ENCODE measurements at places on chromosomes 1 and 21.

DNA sequence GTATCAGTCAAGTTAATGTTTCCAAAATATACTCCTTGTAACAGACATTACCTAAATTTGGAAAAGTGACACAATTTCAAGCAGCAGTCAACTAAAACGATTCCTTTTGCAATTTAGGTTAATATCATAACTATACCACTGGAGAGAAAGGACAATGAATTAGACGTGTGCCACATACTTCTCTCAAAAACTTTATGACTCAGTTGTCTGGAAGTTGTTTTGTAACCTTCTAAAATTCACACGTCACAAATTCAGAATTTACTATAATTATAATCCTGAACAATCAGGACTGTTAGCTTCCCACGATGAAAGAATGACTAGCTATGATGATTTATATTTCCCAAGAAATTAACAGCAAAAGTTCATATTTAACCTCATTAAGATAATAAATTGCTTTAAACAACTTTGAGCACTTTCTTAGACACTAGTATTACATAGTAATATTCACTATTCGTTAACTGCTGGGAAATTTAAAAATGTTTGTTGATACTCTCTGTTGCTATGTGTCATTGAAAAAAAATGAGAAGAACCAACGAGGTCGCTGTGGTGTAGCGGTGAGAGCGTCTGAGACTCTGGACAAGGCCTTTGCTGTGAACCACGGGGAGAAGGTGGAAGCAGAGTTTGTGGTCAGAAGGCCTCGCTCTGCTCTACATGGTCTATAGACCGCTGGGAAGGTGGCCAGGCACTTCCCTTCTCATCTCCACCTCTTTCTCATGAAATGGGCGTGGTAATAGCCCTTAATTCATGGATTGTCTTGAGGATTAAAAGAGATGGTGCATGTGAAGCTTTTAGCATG lies 27.9 kb upstream of the BATF3 start:
- no peak for DNase-seq

DNA sequence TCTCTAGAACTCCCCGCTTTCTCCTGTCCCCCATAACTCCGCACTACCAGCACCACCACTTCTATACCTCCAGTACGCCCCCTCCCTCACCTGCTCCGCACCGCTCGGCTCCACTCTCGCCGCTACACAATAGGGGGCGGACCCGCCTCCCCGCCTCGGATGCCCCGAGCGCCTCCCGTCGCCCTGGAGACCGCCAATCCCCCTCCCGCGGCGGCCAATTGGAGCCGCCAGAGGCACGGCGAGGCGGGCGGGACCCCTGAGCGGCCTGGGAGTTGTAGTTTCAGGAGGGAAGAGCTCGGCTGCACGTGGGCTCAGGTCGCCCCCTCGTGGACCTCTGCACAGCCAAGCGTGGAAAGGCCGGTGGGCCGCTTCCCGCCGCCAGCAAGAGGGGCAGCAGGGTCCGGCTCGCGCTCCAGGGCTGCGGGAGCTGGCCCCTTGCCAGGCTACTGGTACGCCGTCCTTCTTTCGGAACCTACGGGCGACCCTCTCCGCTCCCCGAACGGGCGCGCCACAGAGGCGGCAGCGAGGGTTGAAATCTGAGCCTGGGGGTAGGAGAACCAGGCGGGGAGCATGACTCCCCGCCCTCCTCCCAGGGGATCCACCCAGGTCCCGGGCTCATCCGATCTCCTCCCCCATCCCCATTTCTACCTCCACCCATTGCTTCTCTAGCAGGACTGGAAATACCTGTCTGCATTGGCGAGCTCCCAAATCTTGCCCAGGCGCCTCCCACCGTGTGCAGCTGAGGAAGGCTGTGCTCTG lies at the start of gene IGSF9:
Gene IGSF9, minus strand, starts transcription at position 131 of the 759 bp plus-strand sequence. CDS start 2,159 bp downstream, outside the sequence.
- peak; percentile 74 for DNase-seq

DNA sequence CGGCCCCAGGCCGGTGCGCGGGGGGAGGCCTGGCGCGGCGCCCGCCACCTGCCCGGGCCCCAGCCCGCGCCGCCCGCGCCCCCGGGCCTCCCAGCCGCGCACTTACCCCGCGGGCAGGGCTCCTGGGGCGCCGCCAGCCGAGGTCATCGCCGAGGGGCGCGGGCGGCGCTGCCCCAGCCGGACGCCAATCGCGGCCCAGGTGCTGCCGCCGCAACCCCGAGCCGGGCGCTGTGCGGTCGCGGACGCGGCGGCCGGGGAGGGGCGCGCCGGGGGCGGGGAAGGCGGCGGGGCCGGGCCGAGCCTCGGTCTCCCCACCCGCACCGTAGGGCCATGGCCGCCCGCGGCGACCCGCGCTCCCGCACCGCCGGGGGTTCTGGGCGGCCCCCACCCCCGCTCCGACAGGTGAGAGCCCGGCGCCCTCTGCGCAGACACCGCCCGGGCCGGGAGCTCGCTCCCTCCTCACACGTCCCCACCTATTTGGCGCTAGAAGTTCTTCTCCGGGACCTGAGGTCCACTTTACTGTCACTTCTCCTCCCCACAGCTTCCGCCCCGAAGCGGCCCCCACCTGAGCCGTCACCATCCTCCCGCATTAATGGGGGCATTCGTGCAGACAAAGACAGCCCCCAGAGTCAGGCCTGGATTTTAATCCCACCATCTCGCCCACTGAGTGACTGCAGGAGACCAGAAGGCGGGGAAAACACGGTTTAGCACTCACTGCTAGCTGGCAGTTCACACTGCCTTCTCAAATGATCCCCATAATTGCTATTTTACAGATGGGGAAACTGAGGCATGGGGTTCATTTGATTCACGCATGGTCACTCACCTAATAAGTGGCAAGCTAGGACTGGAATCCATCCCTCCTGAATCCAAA lies at the start of gene TTC39A:
Gene TTC39A, minus strand, starts transcription at position 232 of the 871 bp plus-strand sequence. Its CDS starts 85 bp downstream, at position 147.
- DNase-seq = peak; percentile 7

GRCh38 chr1:212699104-212699624 lies 476 bp downstream of the BATF3 start:
- peak; percentile 76 for DNase-seq

DNA sequence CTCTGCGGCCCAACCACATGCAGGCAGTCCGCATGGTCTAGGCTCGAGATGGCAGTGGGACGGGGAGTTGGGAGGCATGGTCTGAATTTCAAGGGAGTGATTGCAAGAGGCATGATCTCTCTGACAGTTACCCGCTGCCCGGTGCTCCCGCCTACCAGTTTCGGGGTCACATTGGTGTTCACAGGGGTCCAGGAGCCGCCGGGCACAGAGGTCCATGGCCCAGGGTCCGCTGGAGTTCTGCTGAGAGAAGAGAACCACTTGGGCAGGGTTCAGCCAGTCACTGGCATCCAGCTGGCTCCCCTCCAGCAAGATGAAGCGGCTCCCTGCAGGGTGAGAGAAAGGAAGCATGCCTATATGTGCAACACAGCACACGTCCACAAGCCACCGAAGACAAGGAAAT lies 141.3 kb downstream of the ASTN1 start:
- DNase-seq = no peak

- DNase-seq = no peak
These were observed 16.5 kb downstream of the LSS start for GRCh38 chr21:46211786-46212720.

- peak; percentile 63 for DNase-seq
These were observed 35.5 kb downstream of the SLC26A9 start for GRCh38 chr1:205907794-205908193.
